Ascending aorta (tissue), 2 donors: ENCODE measurements at places on chromosomes 16 and 17.
A peak's percentile ranks its signal among the peaks of the same experiment; 100 is the strongest.

GRCh38 chr17:50939542-50939794 lies 73.3 kb upstream of the TOB1 start:
- H3K4me3 ChIP-seq, result no peak overlapping the region
- no peaks in the 10 kb centered on the region for H3K36me3 ChIP-seq

GRCh38 chr17:6098050-6098822 lies 28.1 kb downstream of the WSCD1 start:
- no peak for DNase-seq
- H3K4me1 ChIP-seq, result no peaks in the 10 kb centered on the region
- no peak overlapping the region for H3K27ac ChIP-seq
- H3K27me3 ChIP-seq, result no peaks in the 10 kb centered on the region

DNA sequence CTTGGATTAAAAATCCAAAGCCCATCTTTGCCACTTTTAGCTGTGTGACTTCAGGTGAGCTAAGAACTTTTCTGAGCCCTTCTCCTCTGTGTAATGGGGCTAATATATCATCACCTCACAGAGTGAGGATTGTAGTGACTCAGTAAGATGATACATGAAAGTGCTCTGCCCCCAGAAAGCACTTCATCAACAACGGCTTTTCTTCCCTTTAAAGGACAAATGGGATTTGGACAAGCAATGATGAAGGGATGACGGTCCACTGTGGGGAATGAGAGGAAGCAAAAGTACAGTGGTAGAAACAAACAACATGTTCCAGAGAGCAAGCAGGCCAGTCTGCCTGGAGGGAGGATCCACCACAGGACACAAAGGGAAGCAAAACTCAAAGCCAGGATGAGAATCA lies 14.3 kb upstream of the TMED6 start:
- no peaks in the 10 kb centered on the region for H3K27me3 ChIP-seq
- no peak overlapping the region for H3K27ac ChIP-seq
- peaks cover 85% of the 10 kb centered on the region for H3K36me3 ChIP-seq
- H3K4me3 ChIP-seq, result no peak overlapping the region
- no peaks in the 10 kb centered on the region for H3K4me1 ChIP-seq

- no peaks in the 10 kb centered on the region for H3K27me3 ChIP-seq
- DNase-seq, result no peak
- H3K4me1 ChIP-seq, result no peaks in the 10 kb centered on the region
- no peak overlapping the region for H3K27ac ChIP-seq
- no peaks in the 10 kb centered on the region for H3K36me3 ChIP-seq
- H3K4me3 ChIP-seq, result no peak overlapping the region
Measured at GRCh38 chr16:5044011-5044540, 10.3 kb upstream of the NAGPA start.

GRCh38 chr16:3012246-3012645 lies 477 bp upstream of the CLDN9 start:
- H3K27me3 ChIP-seq, result peaks cover 19% of the 10 kb centered on the region
- no peak overlapping the region for H3K4me3 ChIP-seq
- H3K36me3 ChIP-seq, result no peaks in the 10 kb centered on the region
- H3K27ac ChIP-seq, result no peak overlapping the region

- H3K36me3 ChIP-seq, result peaks cover 16% of the 10 kb centered on the region
- peak overlapping the region; percentile 57 for H3K27ac ChIP-seq
- H3K27me3 ChIP-seq, result no peaks in the 10 kb centered on the region
- H3K4me1 ChIP-seq, result peaks cover 41% of the 10 kb centered on the region
- no peak overlapping the region for H3K4me3 ChIP-seq
Measured at GRCh38 chr17:65531256-65532100, 30.0 kb downstream of the AXIN2 start.

DNA sequence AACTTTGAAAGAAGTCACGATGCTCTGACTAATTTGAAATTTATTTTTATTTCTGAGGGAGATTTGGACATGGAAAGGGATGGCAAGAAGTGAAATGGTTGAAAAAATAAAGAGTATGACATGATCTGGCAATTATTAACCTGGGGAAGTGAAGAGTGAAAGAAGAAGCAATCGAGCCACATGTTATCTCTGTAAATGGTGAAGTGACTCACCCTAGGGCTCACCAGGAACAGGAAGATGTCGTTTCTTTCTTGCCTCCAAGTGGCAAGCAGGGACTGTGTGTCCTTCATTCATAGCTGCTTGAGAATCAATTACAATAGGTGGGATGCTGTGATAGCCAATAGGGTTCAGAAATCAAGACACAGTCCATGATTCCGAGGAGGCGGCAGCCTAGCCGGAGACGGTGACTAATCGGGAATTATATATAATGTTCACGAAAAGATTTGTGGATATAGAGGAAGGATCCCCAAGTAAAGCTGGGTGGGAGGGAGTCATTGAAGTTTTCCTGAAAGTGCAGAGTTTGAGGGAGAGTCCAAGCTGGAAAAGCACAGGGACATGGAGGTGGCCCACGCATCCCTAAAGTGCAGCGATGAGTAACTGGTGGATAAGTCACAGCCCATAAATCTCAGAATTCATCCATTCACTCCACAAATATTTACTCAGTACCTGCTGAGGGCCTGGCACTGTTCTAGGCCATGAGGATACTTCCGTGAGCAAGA lies 18.2 kb upstream of the KRT20 start:
- DNase-seq, result no peak
- H3K27me3 ChIP-seq, result no peaks in the 10 kb centered on the region
- H3K4me1 ChIP-seq, result no peaks in the 10 kb centered on the region
- no peak overlapping the region for H3K27ac ChIP-seq

DNA sequence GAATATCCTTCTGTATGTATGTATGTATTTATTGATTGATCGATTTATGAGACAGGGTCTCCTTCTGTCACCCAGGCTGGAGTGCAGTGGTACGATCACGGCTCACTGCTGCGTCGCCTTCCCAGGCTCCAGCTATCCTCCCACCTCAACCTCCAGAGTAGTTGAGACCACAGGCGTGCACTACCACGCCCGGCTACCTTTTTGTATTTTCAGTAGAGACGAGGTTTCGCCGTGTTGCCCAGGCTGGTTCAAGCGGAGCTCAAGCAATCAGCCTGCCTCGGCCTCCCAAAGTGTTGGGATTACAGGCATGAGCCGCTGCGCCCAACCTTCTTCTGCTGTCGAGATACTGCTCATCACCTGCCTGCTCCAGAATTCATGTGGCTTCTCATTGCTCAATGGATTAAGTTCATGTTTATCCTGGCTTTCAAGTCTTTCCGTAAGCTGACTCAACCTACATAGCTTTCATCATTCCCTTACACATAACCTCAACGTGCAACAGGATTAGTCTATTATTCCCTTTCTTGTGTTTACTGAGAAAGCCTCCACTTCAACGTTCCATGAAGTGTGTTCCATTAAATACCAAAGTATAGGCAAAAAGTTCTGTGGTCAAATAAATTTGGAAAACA lies 13.6 kb downstream of the TAC4 start:
- peaks cover 11% of the 10 kb centered on the region for H3K4me1 ChIP-seq
- DNase-seq, result no peak
- no peaks in the 10 kb centered on the region for H3K27me3 ChIP-seq
- H3K27ac ChIP-seq, result no peak overlapping the region
- H3K4me3 ChIP-seq, result no peak overlapping the region
- H3K36me3 ChIP-seq, result no peaks in the 10 kb centered on the region

DNA sequence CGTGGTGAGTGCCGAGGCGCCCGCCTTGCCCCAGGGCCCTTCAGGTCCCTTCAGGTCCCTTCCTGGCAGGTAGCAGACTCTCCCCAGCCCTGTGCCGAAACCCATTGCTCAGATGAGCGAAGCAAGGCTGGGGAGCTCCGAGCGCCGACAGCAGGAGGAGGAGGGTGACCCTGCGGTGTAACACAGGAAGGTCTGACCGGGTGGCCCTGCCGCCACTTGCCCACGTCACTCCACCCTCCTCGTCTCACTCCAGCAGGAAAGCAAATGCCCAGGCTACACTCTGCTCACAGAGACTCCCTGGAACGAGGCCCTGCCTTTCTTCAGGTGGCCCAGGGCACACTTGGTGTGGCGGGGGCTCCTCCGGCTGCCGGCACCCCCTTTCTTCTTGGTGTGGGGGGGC lies 57.2 kb downstream of the ACTG1 start:
- H3K27me3 ChIP-seq, result no peaks in the 10 kb centered on the region
- DNase-seq, result no peak
- peaks cover 68% of the 10 kb centered on the region for H3K36me3 ChIP-seq
- H3K4me3 ChIP-seq, result no peak overlapping the region

- no peaks in the 10 kb centered on the region for H3K4me1 ChIP-seq
- DNase-seq, result no peak
- H3K4me3 ChIP-seq, result no peak overlapping the region
Measured at GRCh38 chr17:48754500-48755261, 26.1 kb upstream of the HOXB13 start.

DNA sequence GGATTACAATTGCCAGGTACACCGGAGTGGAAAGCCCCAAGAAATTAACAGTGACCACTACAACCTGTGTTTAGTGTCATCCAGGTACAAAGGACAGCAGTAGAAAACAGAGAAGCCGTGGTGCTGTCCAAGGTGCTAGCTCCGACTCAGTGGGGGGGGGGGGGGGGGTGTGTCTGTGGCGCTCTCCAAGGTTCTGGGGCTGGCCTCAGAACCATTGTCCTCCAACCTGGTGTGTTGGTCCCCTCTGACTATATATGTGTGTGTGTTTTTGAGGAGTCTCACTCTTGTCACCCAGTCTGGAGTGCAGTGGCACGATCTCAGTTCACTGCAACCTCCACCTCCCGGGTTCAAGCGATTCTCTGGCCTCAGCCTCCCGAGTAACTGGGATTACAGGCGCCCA lies 5.8 kb upstream of the ZNF23 start:
- H3K4me3 ChIP-seq, result no peak overlapping the region
- H3K4me1 ChIP-seq, result no peaks in the 10 kb centered on the region
- no peak overlapping the region for H3K27ac ChIP-seq
- H3K27me3 ChIP-seq, result no peaks in the 10 kb centered on the region

GRCh38 chr17:80025140-80025539 lies 10.5 kb downstream of the TBC1D16 start:
- no peak overlapping the region for H3K27ac ChIP-seq
- no peaks in the 10 kb centered on the region for H3K36me3 ChIP-seq
- H3K4me3 ChIP-seq, result no peak overlapping the region
- H3K4me1 ChIP-seq, result peaks cover 14% of the 10 kb centered on the region
- no peak for DNase-seq

DNA sequence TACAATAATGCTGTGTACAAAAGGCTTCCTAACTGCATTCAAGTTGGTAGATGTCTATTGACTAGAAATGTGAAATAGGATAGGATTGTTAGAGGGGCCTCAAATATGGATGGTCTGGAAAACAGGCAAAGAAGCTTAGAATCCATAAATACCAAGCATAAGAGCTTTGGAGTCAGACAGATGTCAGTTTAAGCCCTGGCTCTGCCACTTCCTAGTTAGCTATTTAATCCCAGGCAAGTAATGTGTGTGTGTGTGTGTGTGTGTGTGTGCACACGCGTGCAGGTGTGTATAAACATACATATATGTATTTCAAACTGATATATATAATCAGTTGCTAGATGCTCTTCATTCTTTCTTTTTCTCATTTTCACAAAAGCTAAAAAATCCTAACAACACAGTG lies 66.7 kb downstream of the MMD start:
- no peak for DNase-seq
- no peaks in the 10 kb centered on the region for H3K36me3 ChIP-seq
- H3K27me3 ChIP-seq, result no peaks in the 10 kb centered on the region
- no peaks in the 10 kb centered on the region for H3K4me1 ChIP-seq
- H3K4me3 ChIP-seq, result no peak overlapping the region
- no peak overlapping the region for H3K27ac ChIP-seq

- peak overlapping the region; percentile 48 for H3K4me3 ChIP-seq
- H3K27me3 ChIP-seq, result no peaks in the 10 kb centered on the region
- H3K4me1 ChIP-seq, result peaks cover 11% of the 10 kb centered on the region
Measured at GRCh38 chr16:48272837-48273421, 25.6 kb upstream of the ABCC11 start.

- H3K36me3 ChIP-seq, result no peaks in the 10 kb centered on the region
- H3K4me1 ChIP-seq, result no peaks in the 10 kb centered on the region
Measured at GRCh38 chr17:52030052-52030451, 128.5 kb downstream of the CA10 start.

GRCh38 chr16:12403746-12404658 lies 399.7 kb downstream of the CPPED1 start:
- peaks cover 15% of the 10 kb centered on the region for H3K36me3 ChIP-seq
- H3K27ac ChIP-seq, result no peak overlapping the region
- DNase-seq, result no peak
- H3K27me3 ChIP-seq, result no peaks in the 10 kb centered on the region
- H3K4me3 ChIP-seq, result no peak overlapping the region
- no peaks in the 10 kb centered on the region for H3K4me1 ChIP-seq

GRCh38 chr16:78577630-78578029 lies 478.2 kb downstream of the WWOX start:
- no peak overlapping the region for H3K27ac ChIP-seq
- no peaks in the 10 kb centered on the region for H3K4me1 ChIP-seq
- no peaks in the 10 kb centered on the region for H3K27me3 ChIP-seq
- H3K36me3 ChIP-seq, result no peaks in the 10 kb centered on the region
- H3K4me3 ChIP-seq, result no peak overlapping the region

GRCh38 chr16:2456551-2457153 lies 3.3 kb upstream of the TEDC2 start:
- no peaks in the 10 kb centered on the region for H3K4me1 ChIP-seq
- no peaks in the 10 kb centered on the region for H3K27me3 ChIP-seq
- H3K36me3 ChIP-seq, result no peaks in the 10 kb centered on the region
- no peak overlapping the region for H3K4me3 ChIP-seq
- H3K27ac ChIP-seq, result no peak overlapping the region
- DNase-seq, result no peak

GRCh38 chr16:26120729-26121128 lies 429.0 kb downstream of the HS3ST4 start:
- no peaks in the 10 kb centered on the region for H3K36me3 ChIP-seq
- H3K27ac ChIP-seq, result no peak overlapping the region
- H3K4me1 ChIP-seq, result no peaks in the 10 kb centered on the region
- no peaks in the 10 kb centered on the region for H3K27me3 ChIP-seq
- DNase-seq, result no peak

GRCh38 chr17:58276423-58276822 lies 4.3 kb downstream of the MPO start:
- no peak for DNase-seq
- no peaks in the 10 kb centered on the region for H3K4me1 ChIP-seq

DNA sequence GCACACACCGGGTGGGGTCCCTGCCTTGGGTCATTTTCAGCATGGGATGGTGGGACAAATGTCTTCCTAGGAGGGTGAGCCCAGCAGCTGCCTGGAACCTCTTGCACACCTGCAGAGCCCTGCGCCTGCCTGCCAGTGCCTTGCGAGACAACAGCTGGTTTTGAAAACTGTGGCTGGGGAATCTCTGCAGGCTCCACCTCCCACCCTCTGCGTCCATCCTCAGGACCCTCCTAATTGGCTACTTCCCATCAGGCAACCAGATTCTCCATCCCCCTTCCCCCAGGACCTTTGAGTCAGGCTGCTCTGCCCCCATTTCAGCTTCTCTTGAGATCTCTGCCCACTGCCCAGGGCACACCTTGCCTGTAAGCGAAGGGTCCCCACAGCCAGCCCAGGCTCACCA lies 26.6 kb downstream of the PEMT start:
- H3K27ac ChIP-seq, result no peak overlapping the region
- DNase-seq, result no peak
- H3K27me3 ChIP-seq, result no peaks in the 10 kb centered on the region
- H3K4me1 ChIP-seq, result peaks cover 34% of the 10 kb centered on the region

GRCh38 chr17:18191967-18192366 lies 8.3 kb downstream of the ALKBH5 start:
- no peak overlapping the region for H3K4me3 ChIP-seq
- peaks cover 28% of the 10 kb centered on the region for H3K36me3 ChIP-seq
- H3K27me3 ChIP-seq, result no peaks in the 10 kb centered on the region

GRCh38 chr17:64320613-64321553 lies 57.8 kb upstream of the TEX2 start:
- no peaks in the 10 kb centered on the region for H3K27me3 ChIP-seq
- H3K4me1 ChIP-seq, result peaks cover 6% of the 10 kb centered on the region
- no peaks in the 10 kb centered on the region for H3K36me3 ChIP-seq
- H3K4me3 ChIP-seq, result no peak overlapping the region
- DNase-seq, result no peak
- H3K27ac ChIP-seq, result no peak overlapping the region

GRCh38 chr17:16516594-16517051 lies 24.6 kb upstream of the LRRC75A start:
- H3K4me1 ChIP-seq, result no peaks in the 10 kb centered on the region
- no peak overlapping the region for H3K27ac ChIP-seq
- H3K36me3 ChIP-seq, result no peaks in the 10 kb centered on the region
- peak; percentile 73 for DNase-seq
- peak overlapping the region; percentile 31 for H3K4me3 ChIP-seq
